ENCODE measurements at places on chromosomes 1 and 21.

DNA sequence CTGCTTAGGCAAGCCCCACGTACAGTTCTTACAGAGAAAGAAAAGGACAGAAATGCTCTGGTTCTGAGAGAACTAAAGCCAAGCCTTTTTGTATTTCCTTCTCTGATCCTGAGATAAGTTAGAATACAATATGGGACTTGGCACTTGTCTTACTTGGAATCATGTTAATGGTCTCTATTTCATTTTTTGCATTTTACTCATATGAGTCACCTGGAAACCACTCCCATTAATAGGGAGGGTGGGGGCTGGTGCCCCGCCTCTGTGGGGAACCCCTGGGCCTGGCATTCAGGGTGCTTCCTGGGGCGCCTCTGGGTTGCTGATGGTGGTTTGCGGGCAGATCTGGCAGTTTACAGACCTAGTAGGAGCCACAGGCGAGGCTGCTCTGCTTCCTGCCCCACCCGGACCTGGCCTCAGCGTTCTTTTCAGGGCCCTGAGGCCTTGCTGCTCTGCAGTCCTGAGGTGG is 26.7 kb downstream of the TSPAN2 start:
- no peak for DNase-seq

- DNase-seq: no peak
Measured at GRCh38 chr1:154198756-154199562, 7.1 kb upstream of the TPM3 start.

GRCh38 chr1:1171161-1171545 is 2.5 kb upstream of the TTLL10 start:
- no peak for DNase-seq

DNA sequence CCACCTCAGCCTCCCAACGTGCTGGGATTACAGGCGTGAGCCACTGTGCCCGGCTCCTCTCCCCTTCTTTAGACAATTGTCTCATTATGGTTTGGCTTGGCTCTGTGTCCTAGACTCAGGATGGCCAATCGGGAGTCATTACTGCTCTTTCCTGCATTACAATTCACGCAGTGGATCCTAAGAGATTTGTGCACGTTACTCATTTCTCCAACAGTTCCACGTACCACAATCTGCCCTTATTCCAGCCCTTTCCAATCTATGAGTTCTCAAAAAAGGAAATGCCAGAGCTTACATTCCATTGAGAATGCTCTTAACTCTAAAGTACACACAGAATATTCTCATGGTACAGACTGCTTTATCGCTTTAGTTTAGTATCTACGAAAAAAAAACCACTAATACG is 357.0 kb downstream of the GPATCH2 start:
- no peak for DNase-seq

DNA sequence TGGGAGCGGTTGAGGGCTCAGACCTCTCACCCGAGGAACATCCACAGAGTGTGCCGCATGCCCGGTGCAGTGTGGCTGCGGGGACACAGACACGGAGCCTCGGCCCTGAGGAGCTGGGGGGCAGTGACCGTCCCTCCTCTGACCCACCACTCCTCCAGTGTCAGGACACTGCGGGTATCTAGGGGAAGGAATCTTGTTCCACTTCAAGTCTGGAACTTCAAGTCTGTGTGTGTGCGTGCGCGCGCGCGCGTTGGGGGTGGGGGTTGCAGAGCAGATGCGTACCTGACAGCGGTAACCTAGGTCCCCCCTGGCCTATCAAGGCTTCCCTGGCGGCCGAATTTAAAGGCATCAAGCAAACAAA is 17.3 kb downstream of the PCSK9 start:
- DNase-seq: no peak

- no peak for DNase-seq
Measured at GRCh38 chr1:24893431-24893830, 36.6 kb downstream of the RUNX3 start.

DNA sequence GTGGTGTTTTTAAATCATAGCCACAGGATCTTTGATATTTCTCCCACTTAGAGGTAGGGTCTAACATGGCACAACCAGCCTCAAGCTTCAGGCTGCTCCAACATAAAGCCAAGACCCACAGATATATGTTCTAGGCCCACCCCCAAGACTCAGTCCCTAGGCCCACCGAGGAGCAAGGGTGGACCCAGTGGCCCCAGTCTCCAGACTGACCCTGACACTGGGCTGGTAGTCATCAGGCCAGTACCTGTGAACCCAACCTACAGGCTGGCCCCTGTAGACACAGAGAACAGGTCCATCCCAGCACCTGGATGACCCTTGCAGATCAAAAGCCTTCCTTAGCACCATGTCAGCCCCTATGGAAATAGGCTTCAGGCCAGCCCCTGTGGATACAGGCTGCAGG is 60.5 kb downstream of the NEGR1 start:
- DNase-seq: no peak

Measured in bone marrow (tissue), 2 donors.